GOT3 (cell line): ENCODE measurements at places on chromosomes 4 and X.

DNA sequence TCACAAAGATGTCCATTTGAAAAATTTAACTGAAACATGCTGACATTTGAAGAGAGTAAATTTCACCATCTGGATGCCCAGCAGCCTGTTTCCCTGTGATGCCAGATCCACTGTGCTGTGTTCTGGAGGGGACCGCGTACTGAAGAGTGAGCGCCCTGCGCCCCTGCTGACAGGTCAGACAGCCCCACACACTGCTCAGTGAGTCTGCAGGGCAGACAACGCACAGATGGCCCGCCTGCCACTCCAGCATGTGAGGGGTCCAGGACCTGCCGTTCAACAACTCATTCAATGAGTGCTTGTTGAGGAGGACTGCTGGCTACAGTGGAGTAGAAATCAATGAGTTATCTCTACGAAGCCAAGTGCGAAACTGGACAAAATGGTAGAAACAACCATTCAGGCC lies 49.2 kb downstream of the FGFRL1 start:
- DNase-seq: no peak

GRCh38 chr4:3226467-3226866 lies 22.5 kb upstream of the MSANTD1 start:
- DNase-seq: no peak

DNA sequence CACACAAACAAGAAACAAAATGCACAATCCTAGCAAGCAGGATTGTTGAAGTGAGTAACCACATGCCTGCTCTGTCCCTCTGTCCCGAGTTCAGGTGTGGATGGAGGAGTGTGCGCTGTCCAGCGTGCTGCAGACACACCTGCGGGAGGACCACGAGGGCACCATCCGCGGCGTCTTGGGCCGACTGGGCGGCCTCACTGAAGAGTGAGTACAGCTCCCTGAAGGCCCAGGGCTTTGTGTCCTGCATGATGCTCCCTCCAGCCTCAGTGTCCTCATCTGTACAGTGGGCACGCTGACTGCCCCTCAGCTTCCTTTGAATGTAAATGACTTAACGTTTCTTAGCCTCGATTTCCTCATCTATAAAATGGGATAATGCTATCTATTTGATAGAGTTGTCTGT lies 82.5 kb downstream of the EVC start:
- no peak for DNase-seq

GRCh38 chrX:154030266-154030665 lies 10.6 kb upstream of the IRAK1 start:
- DNase-seq: no peak

- DNase-seq: no peak
These were observed 732 bp upstream of the ADRA2C start for GRCh38 chr4:3765271-3766035.

GRCh38 chr4:74206088-74206825 lies 48.3 kb downstream of the MTHFD2L start:
- DNase-seq: no peak

GRCh38 chr4:9592010-9592409 lies 147.8 kb downstream of the DEFB131A start:
- DNase-seq: no peak

GRCh38 chr4:37473807-37474206 lies 212.4 kb downstream of the RELL1 start:
- no peak for DNase-seq

GRCh38 chrX:129689796-129690195 lies 35.0 kb upstream of the APLN start:
- DNase-seq: no peak

GRCh38 chr4:17920681-17921080 lies 100.9 kb downstream of the LCORL start:
- no peak for DNase-seq
